ENCODE measurements at places on chromosomes 16 and 17.

- DNase-seq = no peak
These were observed 3.4 kb upstream of the RBFOX3 start for GRCh38 chr17:79614248-79614647.

GRCh38 chr17:64773836-64774761, 112.0 kb upstream of the SMURF2 start:
- DNase-seq = peak; percentile 79

DNA sequence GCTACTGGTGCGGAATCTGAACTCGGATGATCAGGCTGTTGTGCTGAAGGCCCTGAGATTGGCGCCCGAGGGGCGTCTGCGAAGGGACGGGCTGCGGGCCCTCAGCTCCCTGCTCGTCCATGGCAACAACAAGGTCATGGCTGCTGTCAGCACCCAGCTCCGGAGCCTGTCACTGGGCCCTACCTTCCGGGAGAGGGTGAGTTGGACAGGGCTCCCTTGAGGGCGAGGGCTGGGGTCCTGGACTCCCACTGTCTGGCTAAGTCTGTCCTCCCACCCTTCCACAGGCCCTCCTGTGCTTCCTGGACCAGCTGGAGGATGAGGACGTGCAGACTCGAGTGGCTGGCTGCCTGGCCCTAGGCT, 16.7 kb upstream of the CTCF start:
- no peak for DNase-seq

DNA sequence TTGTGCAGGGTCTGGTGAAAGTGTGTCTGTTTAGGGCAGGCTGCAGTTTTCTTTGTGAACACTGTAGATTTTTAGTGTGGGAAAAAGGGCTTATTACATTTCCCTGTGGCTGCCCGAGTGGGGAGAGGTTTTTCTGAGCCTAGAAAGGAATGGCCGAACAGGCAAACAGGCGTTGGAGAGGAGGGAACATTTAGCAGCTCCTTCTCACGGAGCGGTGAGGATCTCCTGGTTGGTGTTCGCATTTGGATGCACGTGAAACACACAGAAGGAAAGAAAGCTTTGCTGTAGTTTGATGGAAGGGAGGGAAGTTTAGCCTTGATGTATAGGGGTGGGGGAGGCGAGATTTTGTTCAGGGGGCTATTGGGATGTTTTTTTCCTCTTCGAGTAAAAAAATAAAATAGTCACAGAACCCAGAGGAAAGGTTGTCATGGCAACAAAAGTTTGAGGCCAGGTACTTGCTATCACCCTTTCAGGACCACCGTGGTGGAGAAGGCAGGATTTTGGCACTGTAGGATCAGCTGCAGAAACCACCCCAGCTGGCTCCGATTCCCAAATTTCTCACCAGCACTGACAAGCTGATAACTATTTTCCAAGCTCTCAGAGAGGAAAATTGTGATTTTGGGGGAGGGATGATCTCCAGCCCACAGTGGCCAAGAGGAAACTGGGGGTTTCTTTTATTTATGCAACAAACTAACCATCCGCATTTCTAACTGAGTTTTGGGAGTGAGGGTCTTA, 3.5 kb downstream of the GSG1L start:
- DNase-seq = no peak

GRCh38 chr17:185445-186138, 4.1 kb upstream of the DOC2B start:
- DNase-seq = no peak

- DNase-seq = peak; percentile 43
These were observed 7.5 kb downstream of the EIF1 start for GRCh38 chr17:41695954-41696757.

DNA sequence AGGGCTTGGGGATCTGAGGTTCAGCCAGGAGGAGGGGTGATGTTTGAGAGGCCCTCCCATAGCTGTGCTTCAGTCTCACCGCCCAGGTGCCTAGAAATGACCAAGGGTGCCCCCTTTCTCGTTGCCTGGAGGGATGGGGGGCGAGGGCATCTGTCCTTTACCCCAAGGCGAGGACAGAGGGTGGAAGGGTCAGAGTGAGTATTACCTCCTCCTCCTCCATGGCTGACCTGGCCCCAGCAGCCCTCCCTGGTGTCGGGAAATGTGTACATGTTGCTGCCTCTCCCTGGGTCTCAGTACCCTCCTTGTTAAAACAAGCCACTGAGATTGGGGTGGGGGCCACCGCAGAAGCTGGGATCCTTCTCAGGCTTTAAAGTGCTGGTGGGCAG, 2.4 kb downstream of the NECAB2 start:
- no peak for DNase-seq

DNA sequence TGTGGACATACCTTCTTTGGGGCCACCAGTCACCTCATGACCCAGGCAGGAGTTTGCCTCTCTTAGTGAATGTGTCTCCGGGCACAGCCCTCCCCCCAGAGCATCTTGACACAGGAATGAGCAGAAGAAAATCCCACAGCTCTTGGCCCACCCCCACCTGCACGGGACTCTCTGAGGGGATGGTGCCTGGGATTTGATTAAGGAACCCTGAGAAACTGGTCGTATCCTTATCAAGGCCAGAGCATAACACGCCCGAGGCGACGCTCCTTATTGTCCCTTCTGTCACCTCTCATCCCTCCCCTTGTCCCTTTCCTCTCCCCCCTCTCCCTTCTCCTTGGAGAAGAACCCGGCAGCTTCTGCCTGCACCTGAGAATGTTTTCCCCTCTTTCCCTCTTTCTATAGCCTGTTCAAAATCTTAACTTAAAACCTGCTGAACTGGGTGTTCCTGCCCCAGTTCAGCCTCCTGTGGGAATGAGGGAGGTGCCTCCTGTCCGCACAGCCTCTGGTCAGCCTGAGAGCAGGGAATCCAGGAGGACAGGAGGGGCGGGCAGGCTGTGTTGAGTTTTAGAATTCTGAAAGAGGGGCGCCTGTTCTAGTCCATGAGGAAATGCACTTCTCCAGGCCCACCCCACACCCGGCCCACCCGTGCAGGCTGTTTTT, 140.7 kb upstream of the PLCG2 start:
- DNase-seq = no peak

- no peak for DNase-seq
These were observed 1.1 kb upstream of the WBP2 start for GRCh38 chr17:75856062-75856756.

- no peak for DNase-seq
These were observed 202.9 kb upstream of the IRX3 start for GRCh38 chr16:54489225-54490111.

GRCh38 chr17:79845601-79845949, 6.3 kb upstream of the CBX4 start:
- DNase-seq = no peak

DNA sequence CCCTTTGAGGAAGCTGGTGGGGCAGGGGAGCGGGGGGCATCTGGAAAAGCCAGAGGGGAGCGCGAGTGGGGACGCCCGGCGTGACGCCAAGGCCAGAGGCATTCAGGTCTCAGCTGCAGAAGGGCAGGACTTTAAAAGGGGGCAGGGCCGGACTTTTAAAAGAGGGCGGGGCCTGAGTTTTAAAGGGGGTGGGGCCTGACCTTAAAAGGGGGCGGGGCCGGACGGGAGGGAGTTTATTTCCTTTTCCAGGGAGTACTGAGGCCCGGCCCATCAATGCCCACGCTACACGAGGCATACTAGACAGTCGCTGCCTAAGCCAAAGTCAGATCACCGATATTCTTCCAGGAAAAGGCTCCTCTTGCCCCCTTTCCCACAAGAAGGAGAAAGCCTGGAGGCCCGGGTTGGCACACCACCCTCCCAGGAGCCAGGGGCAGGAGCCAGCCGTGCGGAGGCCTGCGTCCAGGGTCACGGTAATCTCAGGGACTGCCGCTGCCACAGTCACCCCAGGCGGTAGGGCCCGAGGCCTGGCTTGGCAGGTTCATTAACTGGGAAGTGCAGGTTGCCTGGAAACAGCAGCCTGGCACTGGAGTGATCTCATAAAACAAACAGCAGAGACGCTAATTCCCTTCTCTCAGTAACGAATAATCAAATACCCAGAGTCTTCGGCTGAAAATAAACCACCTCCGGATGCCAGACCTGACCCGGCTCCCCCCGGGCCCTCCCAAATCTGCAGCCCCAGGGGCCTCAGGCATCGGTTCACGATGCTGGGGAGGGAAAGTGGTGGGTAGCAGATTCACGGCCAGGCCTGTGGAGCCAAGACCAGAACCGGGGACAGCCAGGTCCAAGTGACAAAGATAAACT, 90.7 kb downstream of the TIMM22 start:
- DNase-seq = no peak

DNA sequence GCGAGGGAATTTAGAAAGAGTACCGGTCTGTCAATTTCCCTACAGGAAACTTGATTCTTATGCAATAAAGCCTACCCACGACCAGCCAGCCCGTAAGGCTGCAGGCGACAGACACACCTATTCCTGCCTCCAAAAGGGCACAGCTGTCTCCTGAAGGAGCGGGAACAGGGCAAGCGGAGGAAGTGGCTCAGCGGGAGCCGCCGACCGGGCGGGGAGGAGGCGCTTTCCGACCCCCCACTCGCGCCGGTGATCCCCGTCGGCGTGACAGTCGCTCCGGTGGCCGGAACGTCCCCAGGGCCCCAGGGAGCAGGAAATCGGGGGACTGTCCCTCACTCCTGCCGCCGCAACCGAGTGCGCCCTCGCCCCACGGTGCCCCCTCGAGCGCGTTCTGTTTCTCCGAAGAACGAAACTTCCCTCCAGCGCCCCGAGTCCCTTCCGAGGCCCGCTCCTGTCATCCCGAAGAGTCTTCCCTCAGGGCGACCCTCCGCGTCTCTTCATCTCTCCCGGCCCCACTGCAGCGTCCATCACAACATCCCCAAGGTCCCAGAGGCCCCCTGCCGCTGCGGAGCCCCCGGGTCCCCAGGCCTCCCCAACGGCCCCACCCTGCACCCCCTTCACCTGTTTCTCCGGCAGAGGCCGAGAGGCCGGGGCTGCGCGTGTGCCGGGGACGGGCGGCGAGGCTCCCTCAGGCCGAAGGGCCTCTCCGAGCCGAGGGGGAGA, 421 bp downstream of the STAT3 start:
- DNase-seq = no peak

DNA sequence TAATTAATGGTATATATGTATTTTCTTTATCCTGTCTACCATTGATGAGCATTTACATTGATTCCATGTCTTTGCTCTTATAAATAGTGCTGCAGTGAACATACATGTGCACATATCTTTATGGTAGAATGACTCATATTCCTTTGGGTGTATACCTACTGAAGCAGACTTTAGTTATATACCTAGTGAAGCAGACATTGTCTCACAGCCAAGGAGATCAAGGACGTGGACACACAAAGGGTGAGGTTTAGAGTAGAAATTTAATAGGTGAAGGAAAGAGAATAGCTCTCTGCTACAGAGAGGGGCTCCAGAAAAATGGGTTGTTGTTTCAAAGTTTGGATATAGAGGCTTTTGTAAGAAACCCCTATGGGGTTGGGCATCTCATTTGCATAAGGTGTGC, 700.3 kb downstream of the CDH11 start:
- no peak for DNase-seq

DNA sequence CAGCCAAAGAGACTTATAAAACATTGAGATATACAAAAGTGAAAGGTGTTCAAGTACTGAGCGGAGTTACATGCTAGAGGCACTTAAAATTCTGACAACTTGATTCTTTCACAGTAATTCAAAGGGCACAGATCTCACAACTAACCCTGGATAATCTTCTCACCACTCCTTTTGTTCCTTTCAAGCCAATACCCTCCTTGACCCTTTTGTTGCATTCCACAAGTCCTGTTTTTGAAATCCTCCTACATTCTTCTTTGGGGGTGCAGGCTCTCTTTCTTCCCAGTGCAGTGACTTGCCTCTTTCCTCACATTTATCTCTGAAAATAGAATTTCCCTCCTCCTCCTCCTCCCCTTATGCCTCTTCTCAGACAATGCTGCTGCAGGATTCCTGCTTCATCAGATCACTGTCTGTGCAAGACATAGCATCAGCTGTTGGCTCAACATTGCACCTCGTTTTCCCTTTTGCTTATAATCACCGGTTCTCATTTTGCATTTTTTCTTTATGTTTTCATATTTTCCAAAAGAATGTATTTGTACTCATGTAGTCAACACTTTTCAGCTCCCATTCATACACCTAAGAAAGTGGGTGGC, 199.3 kb downstream of the CDH8 start:
- no peak for DNase-seq

DNA sequence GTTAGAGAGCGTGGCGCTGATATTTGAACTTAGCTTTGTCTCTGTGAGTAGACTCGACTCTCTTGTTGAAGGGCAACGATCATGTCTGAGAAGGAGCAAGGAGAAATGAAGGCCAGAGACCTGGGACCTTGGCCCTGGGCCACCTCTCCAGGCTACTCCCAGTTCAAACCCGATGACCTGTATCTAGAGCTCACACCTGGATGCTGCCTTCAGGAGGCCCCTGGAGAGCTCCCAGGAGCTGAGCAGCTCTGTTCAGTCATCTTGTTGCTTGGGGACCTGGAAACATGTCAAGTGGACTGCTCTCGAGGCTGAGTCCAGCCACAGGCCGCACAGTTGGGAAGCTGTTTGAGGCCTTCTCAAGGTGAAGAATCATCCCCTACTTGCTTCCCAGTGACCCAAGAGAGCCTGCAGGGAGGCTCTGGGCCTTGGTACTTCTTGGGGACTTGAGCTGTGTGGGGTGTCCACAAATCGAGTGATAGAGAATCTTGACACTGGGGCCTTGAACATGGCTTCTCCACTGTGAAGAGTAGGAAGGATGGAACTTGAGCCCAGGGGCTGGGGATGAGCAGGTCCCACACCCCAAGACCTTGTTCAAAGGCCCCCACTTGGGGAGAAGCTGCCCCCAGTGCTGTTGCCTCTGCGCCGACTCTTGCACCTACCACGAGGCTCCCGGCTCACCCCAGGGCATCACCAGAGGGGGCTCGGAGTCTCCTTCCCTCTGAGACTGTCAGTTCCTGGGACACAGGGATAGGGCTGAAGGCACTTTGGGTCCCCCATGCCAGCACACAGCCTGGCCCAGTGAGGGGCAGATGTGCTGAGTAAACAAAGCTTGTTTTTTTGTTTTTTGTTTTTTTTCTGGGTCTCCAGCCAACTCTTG, 112.1 kb downstream of the IRX5 start:
- DNase-seq = no peak

DNA sequence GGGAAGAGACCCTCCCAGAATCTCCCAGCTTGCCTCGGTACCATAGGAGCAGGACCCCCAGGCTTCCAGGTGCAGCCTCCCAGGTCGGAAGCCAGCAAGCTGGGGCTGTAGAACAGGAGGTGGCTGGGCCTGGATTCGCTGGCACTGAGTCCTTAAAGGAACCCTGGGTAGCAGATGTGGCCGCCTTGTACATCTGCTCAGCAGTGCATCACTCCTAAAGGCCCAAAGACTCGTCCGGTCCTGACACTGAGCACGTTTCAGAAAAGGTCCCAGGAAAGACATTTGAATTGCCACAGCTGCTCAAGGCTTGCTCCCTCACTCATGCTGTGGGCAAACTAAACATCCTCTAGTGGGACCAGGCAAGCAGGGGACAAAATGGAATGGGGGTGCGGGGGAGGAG, 172.8 kb downstream of the RAB11FIP4 start:
- DNase-seq = no peak

Data from 8988T (cell line).